Forelimb muscle (tissue), 1 donor: ENCODE measurements at places on chromosomes 1 and 21.

DNA sequence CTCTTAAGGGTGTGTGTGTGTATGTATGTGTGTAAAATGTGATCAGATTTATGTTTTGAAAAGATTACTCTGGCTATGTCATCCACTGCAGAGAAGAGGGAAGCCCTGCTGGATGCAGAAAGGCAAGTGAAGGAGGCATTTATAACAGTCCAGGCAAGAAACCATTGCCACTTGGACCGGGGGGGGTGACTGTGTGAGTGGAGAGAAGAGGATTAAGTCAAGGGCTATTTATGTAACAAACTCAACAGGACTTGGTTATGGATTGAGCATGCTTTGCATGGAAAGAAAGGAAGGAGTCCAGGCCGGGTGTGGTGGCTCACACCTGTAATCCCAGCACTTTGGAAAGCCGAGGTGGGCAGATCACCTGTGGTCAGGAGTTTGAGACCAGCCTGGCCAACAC, 143.0 kb downstream of the URB2 start:
- DNase-seq = no peak

- DNase-seq = no peak
These were observed 120.8 kb downstream of the LMO4 start for GRCh38 chr1:87449348-87449963.

DNA sequence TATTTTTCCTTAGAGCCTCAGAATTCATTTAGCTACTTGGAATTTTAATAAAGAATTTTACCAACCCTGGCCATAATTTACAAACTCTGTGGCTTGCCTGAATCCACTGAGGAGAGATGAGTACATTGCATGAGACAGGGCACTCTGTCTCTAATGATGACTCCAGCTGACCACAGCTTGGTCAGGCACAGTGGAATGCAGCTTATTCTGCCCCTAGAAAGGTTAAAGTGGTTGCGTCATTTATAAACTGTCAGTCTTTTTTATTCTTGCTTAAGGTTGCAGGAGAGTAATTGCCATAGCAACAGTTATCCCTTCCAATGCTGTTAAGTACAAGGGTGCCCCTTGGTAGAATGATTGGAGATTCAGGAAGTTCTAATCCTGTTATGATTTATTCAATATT, 28.3 kb downstream of the PDE4B start:
- DNase-seq = no peak

- DNase-seq = no peak
These were observed 38.7 kb downstream of the TRIM67 start for GRCh38 chr1:231200388-231201031.

DNA sequence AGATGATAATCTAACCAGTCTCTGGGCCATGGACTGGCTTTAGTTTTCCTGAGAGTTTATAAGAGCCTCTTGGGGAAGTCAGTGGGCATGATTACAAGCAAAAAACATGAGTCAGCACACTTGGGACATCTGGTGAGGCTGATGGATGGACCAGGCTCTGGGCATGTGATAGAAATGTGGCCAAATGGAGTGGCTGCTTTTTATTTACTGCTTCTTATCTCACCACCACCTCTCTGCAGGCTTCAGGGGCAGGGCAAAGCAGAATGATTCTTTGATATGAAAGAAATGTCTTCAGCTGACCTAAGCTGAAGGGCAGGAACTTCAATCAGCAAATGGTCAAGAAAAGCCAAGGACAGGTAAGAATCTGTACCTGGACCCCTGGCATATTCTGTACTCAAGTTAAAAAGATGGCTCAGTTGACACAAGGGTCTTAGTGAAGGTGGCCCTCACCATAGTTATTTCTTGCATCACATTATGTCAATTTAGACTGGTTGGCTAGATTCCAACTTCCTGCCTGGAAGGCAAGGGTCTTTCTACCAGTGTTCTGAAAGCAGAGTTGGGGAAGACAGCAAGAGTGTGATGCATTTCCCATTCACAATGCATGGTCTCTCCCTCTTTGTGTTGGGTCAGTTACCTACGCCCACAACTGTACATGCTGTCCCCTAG, 162.8 kb downstream of the FASLG start:
- no peak for DNase-seq

DNA sequence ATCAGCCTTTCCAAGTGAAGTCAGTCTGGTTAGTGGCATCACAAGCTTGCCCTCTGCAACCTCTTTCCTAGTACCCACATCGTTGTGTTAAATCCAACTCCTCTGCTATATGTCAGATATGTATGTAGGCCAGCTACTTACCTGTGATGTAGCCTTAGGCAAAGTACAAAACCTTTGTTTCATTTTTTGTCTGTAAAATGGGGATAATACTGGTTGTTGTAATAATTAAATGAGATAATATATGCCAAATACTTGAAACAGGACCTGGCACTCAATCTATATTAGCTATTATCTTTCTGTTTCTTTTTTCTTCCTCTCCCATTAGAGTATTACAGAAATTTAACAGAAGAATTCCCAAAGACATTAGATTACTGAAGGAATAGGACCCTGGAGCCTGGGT, 1.2 kb downstream of the PCP4L1 start:
- DNase-seq = no peak

- DNase-seq = no peak
These were observed 73.7 kb downstream of the S1PR1 start for GRCh38 chr1:101310506-101310905.

DNA sequence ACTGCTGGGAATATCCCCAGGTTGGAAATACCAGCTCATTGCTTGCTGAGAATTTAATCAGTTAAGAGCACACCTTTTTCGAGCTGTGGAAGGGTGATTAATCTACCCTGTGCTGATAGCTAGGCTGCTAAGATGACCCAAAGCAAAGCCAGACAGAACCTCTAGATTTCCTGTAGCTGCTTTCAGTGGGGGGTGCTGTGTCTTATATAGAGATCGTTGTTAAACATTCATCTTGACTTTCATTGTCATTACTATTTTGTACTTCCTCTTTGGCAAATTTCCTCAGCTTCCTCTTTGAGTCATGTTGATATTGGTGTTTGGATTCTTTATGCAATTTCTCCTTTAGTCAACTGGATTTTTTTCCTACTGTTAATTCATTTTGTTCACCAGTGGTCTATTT, 155.3 kb downstream of the DISC1 start:
- DNase-seq = no peak

- no peak for DNase-seq
These were observed 31.1 kb downstream of the RRP1 start for GRCh38 chr21:43820466-43820865.

DNA sequence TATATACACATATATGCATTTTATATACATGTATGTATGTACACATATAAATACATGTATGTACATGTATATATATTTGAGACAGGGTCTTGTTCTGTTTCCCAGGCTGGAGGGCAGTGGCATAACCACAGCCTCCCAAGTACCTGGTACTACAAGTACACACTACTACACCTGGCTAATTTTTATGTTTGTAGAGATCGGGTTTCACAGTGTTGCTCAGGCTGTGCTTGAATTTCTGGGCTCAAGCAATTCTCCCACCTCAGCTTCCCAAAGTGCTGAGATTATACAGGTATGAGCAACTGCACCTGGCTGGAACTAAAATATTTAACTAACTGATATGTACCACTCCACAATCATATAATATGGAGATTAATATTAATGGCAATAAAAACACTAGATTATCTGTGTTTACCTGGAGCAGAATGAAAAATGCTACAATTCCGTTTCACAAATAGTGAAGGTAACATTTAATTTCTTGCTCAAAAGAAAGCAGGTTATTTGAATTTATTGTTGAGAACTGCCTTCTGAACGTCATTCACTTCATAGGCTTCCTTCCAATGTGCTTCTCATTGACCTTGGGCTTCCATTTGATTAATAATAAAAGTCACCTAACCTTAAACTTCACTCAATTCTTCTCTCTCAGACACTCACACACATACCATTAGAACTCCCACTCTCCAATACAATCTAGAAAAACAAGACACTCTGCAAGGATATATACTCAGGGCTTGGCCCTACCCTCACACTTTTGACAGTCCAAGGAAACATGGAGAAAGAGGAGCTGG, 57.0 kb downstream of the PTGER3 start:
- no peak for DNase-seq
